ENCODE measurements at places on chromosomes 11 and 22.

GRCh38 chr11:9681583-9682372 is 17.9 kb downstream of the SWAP70 start:
- DNase-seq, result no peak

DNA sequence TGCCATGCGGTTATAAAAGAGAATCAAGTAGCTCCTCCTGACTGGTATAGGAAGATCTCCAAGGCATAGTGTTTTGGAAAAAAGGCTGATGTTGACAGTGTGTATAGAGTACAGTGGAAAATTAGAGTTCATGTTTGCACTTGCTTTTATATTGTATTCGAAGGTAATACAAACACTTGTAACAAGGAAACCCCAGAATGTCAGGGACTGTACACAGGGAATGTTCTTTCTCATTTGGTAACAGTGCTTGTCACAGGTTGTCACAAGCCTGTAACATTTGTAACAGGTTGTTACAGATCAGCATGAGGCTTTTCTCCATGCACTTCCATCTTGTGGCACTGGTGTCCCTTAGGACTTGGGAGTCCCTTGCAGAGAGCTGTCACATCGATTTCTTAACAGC is 64.0 kb downstream of the GRK3 start:
- no peak for DNase-seq

- DNase-seq, result peak; percentile 66
Observed at GRCh38 chr22:50276143-50276542, 6.0 kb upstream of the MAPK11 start.

DNA sequence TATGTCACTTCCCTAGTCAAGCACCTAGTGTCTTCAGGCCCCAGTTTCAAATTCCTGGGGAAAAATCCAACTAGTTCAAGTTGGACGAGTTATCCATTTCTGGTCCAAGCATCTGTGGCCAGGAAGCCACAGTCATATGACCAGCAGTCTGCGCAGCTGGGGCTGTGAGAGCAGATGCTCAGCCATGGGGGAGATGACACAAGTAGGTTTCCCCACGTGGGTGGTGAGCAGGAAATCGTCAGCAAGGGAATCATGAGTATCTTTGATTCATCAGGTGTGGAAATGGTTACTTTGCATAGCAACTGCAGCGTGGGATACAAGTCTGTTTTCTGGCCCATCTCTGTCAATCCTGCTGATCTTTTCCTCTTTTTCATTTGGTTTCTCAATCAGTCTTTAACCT is 185.3 kb downstream of the C11orf91 start:
- DNase-seq, result no peak

DNA sequence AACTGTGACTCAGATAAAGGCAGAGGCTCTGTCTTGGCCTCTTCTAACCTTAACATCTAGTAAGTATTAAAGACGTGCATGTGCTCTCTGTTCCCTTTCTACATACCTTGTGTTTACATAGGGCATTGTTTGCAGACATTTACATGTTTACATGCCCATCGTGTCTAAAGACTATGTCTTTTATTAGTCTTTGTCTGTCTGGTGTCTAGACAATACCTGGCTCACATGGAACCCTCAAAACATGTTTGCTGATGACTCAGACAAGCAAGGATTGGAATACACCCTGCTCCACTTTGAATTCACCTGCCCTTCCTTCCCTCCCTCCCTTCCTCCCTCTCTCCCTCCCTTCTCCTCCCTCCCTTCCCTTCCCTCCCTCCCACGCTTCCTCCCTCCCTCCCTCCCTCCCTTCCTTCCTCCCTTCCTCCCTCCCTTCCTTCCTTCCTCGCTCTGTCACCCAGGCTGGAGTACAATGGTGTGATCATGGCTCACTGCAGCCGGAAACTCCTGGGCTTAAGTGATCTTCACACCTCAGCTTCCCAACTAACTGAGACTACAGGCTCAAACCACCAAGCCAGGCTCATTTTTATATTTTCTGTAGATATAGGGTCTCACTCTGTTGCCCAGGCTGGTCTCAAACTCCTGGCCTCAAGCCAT is 23.7 kb upstream of the SORL1-AS1 start:
- no peak for DNase-seq

DNA sequence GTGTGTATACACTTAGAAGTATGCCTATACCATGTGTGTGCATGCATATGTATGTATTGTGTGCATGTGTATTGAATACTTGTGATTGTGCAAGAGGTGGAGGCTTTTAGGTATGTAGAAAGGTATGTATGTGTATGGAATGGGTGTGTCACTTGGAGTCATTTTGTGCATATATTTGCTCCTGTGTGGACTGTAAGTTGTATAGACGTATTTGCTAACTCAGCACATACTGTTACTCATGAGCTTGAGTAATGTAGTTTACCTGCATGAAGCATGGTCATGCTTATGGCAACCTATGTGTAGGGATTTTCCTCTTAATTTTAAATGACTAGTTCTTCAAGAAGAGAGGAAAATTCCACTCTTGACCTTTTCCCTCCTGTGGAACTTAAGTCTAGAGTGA is 507.6 kb upstream of the LARGE1 start:
- DNase-seq, result no peak

- DNase-seq, result no peak
Observed at GRCh38 chr11:63874511-63874910, 35.6 kb downstream of the MARK2 start.

DNA sequence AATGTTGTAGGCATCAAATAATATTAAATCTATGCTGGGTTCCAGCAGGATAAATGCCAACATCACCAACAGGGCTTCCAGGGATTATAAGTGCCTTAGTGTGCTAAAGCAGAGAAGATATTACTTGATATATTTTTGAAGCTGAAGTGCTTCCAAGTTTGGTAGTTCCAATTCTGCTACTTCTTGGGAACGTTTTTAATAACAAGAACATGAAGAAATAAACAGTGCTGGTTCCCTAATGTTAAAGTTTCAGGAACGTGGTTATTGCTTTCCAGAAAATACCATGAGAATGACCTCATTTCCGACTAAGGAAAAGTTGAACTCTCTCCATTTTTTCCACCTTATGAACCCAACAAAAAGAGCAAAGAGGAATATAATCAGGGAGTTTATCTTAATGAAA is 4.6 kb upstream of the RNF185 start:
- no peak for DNase-seq

GRCh38 chr22:24155627-24156140 is 25.6 kb upstream of the SUSD2 start:
- DNase-seq, result peak; percentile 72

GRCh38 chr11:72551571-72551970 is 117.2 kb upstream of the CLPB start:
- no peak for DNase-seq

GRCh38 chr11:59716051-59716450 is 2.4 kb upstream of the OR10V1 start:
- no peak for DNase-seq

- no peak for DNase-seq
Observed at GRCh38 chr11:41320238-41320637, 139.2 kb downstream of the LRRC4C start.

- no peak for DNase-seq
Observed at GRCh38 chr11:17369094-17369493, 17.5 kb downstream of the NCR3LG1 start.

- DNase-seq, result no peak
Observed at GRCh38 chr11:31714840-31715239, 96.3 kb downstream of the PAX6 start.

- DNase-seq, result no peak
Observed at GRCh38 chr22:32058656-32059260, 15.7 kb downstream of the SLC5A1 start.

DNA sequence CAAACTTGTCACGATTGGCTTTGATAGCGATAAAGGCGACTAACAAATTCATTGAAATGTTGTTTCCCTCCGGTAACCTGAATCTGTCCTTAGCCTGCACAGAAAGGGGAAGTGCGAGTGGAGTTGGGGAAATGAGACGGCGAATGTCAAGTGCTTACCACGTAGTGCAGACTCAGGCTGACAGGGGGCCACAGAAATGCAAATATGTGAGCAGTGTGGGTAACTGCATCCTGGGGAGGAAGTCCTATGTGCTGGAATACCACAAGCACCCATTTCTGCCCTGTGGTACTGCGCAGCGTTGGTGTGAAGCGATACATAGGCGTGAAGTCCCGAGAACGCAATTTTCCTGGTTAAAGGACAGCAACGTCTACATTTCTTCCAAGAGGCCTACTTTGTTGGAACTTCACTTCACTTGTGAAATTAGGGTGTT is 869 bp upstream of the EIF4ENIF1 start:
- DNase-seq, result peak; percentile 52

GRCh38 chr11:128022007-128022368 is 565.4 kb downstream of the ETS1 start:
- no peak for DNase-seq

- DNase-seq, result no peak
Observed at GRCh38 chr11:73219396-73220285, 1.6 kb downstream of the P2RY2 start.

- DNase-seq, result no peak
Observed at GRCh38 chr11:4393858-4394223, 339 bp upstream of the TRIM21 start.

GRCh38 chr11:29333993-29334775 is 682.6 kb downstream of the KCNA4 start:
- DNase-seq, result no peak

GRCh38 chr11:72111300-72112142 is 974 bp downstream of the ANAPC15 start:
- no peak for DNase-seq

DNA sequence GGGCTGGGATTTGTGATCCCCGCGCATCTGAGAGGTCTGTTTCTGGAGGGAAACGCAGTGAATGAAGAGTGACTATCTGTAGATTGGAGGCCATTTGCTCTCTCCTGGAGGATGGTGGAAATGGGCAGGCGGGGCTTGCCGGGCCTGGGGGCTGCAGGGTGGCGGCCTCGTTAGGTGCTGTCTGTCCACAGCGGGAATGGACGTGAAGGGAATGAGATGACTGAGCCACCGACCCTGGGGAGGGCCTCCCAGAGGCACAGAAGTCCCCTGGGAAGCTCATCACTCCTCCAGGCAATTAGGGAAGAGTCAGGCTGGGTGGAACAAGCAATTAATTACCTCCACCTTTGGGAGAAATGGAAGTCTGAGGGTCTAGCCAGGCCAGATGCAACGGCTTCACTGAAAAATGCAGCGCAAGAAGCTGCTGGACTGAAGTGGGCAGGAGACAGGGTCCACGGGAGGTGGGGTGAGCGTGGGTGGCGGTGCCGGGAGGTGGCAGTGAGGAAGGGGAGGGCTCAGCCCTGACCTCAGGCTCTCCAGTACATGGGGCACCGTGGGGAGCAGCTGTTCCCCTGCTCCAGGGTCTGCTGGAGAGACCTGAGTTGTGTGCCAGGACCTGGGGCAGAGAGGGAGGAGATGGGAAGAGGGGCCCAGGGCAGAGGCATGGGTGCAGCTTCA is 524.5 kb downstream of the BRD1 start:
- DNase-seq, result peak; percentile 27

- DNase-seq, result peak; percentile 68
Observed at GRCh38 chr11:125370561-125371389, 125.3 kb downstream of the FEZ1 start.

- DNase-seq, result peak; percentile 86
Observed at GRCh38 chr11:64000026-64000739, 13.9 kb downstream of the OTUB1 start.

- DNase-seq, result peak; percentile 64
Observed at GRCh38 chr11:68373815-68374501, 61.6 kb downstream of the LRP5 start.

GRCh38 chr11:34356130-34356529 is 1.7 kb downstream of the ABTB2 start:
- no peak for DNase-seq

DNA sequence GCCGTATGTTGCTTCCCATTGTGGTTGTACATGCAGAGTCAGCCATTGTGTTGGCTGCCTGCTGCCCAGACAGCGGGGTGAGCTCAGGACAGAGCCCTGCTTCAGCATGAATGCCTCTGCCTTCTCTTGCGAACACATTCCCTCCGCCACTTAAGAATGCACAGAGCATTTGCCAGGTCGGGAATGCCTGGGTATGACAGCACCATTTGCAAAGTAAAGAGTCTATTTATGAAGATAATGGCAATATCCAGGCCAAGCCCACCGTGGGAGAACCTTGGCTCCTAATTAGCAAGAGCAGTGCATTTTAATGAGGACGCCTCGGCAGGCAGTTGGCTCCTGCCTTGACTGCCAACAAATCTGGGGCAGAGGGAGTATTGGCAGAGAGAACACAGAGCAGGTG is 62.5 kb upstream of the SORL1 start:
- DNase-seq, result peak; percentile 63

GRCh38 chr22:49076300-49077035 is 751.2 kb downstream of the BRD1 start:
- DNase-seq, result no peak

- DNase-seq, result no peak
Observed at GRCh38 chr11:44629732-44630345, 64.4 kb downstream of the CD82 start.

DNA sequence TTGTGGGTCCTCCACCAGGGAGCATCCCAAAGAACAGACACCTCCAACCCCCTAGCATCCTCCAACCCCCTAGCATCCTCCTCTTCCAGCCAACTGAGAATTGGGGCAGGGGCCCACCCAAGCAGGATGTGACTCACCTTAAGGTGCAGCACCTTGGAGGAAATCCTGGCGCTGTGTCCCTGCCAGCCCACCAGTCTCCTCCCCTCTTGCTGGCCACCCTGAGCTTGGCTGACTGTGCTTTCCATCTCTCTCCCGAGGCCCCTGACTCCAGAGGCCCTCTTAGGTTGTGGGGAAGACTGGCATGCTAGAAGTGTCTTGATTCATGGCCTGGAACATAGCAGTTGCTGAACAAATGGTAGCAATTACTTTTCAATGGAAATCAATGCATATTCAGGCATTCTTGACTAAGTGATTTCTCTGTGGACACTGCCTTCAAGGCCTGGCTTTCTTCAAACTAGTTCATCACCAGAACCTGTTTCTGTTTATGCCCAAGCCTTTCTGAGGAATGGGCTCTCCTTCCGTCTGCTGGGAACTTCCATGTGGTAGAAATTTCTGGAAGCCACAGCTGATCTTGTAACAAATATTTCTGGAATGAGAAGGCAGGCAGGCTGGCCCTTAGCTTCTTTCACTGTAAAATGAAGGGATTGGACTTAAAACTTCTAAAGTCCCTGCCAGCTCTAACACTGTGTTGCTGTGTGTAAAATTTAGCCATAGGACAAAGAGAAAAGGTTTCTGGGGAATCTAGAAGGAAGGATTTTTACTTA is 60.5 kb downstream of the CEP164 start:
- DNase-seq, result no peak

- no peak for DNase-seq
Observed at GRCh38 chr11:27211370-27212127, 151.5 kb downstream of the CCDC34 start.

DNA sequence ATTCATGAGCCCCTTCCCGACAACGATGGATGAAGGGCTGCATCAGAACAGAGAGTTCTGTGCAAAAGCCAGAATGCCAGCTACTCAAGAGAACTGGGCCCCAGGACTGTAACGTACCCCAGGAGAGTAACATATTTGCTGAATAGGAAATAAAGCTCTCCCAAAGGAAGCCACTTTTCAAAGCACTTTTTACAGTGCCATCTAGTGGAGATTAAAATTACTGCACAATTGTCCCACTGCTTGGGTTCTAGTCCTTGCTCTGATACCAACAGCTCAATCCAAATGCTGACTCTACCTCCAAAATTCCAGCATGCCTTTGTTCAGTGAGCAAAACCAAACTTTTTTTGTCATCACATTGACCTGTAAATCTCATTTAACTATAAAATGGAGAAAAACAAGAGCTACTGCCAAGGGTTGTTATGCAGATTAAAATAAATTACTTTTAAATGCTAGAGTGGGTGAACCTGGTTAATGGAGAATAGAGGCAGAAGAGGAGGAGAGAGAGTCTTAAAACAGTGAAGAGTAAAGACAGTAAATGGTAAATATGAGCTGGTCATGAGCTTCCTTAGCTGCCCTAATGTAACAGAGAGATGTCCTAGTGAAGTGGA is 87.6 kb upstream of the FSHB start:
- DNase-seq, result no peak

Data from ecto neural progenitor cell (in vitro differentiated cells).